LoVo (cell line): ENCODE measurements at places on chromosomes 5 and 9.

- DNase-seq: no peak
Measured at GRCh38 chr9:38370176-38370575, 22.3 kb upstream of the ALDH1B1 start.

- DNase-seq: no peak
Measured at GRCh38 chr5:21663082-21663481, 1190.1 kb downstream of the CDH12 start.

- DNase-seq: no peak
Measured at GRCh38 chr5:54214722-54215121, 95.7 kb downstream of the ARL15 start.

DNA sequence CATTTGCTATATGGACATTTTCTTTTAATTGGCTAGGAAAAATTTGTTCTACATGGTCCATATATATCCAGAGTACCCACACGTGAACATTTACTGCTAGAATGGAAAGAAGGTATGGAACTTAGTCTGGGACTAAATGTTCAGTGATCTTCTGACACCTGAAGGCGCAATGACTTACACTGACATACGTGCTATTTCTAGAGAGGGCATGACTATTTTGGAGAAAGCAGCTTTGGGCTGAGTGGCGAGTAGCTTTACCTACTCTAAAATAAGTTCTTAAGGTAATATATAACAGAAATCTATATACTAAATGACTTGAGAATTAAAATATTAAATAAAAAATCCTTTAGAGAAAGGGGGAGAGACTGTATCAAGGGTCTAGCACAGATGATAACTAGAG lies 10.4 kb downstream of the NNT start:
- DNase-seq: no peak

- no peak for DNase-seq
Measured at GRCh38 chr5:125868036-125868435, 555.2 kb upstream of the GRAMD2B start.

- DNase-seq: no peak
Measured at GRCh38 chr5:25095261-25095660, 450.5 kb upstream of the CDH10 start.

DNA sequence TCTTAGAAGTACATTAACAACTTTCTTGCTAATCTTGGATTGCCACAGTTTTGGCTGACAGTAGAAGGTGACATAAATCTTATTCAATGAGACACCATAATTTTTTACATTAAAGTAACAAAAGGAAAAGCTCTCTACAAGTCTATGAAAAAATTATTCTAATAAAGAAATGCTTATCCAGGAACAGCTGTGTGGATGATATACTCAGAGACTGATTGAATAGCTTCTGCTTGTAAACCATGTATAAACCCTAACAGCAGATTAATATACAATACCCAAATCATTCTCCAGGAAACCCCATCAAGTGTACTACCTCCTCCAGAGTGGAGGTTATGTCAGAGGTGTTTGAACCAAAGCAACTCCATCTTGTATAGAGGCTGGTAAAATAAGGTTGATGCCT lies 581.4 kb upstream of the PTGER4 start:
- DNase-seq: no peak

DNA sequence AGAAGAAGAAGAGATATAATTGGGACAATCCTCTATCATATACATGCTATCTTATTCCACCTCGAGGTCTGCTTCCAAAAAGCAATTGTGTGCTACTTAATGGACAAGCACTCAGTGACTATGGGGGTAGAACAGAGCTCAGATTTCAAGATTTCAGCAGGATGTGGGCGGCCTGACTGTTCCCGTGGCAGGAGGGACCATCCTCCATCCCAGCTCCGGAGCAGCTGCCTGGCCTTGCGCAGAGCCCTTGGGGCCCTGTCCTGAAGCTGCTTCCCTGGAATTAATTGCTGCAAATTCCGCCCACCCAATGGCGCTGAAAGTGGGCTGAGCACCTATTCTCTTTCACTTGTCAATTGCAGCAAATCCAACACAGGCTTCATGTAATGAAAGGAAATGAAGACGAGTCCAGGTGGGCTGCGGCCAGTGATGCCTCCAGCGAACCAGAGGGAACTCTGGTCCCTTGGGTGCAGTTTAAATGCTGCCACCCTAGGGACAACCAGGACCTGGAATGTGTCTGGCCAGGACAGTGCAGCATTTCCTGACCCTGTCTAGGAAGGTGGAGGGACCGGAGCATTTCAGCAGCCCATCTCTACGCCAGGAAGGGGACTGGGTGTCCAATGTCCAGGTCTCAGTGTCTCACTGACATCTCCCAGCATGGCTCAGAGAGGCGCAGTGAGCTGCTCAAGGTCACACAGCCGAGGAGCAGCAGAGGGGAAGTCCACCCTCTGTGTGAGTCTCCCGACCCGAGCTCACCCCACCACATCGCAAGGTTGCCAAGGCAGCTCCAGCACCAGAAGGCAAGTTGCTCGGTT lies 50.5 kb upstream of the FCN1 start:
- no peak for DNase-seq

GRCh38 chr5:61329550-61330128 lies 2.4 kb upstream of the ZSWIM6 start:
- DNase-seq: no peak

- DNase-seq: peak; percentile 37
Measured at GRCh38 chr9:126326228-126327005, at the start of gene MVB12B. Gene MVB12B, plus strand, starts transcription at chr9:126326829. Its CDS starts 101 bp downstream, at chr9:126326930.

DNA sequence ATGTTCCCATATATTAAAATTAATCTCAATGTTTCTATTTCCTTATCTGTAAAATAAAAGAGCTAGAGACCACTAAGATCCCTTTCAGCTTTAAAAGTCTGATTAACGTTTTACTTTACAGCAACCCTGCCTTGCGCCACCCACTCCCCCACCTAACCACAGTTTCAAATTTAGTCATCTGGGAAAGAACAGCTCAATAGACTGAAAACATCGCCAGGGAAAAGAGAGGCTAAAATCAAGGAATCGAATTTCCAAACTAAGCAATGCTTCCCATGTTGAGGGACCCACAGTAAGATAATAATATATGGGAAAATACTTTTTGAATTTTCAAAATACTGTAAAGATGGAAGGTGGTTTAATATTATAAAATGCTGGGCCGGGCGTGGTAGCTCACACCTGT lies 6.6 kb downstream of the SAXO1 start:
- no peak for DNase-seq

GRCh38 chr9:128629852-128630545 lies 26.6 kb downstream of the DYNC2I2 start:
- DNase-seq: no peak

- DNase-seq: no peak
Measured at GRCh38 chr5:64834611-64835010, 65.9 kb downstream of the CWC27 start.

GRCh38 chr5:3222924-3223323 lies 372.7 kb upstream of the IRX1 start:
- no peak for DNase-seq

- DNase-seq: no peak
Measured at GRCh38 chr9:36868586-36869282, 165.3 kb downstream of the PAX5 start.

DNA sequence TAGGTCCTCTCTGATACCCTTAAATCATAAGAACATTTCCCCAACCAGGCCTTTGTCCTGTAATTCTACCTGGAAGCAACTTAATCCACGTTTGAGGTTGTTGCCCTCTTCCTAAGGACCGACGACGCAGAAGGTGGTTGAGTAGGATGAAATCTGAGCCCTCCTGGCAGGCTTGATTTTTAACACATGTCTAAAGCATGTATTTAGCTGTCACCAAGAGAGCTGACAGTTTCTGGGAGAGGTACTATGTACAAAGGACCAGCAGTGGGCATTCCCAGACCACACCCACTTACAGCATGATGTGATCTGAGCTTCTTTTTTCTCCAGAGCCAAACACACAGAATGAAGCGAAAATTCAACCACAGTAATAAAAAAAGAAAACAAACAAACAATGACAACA lies 260.9 kb downstream of the SH3GL2 start:
- DNase-seq: no peak

GRCh38 chr5:59327191-59327980 lies 566.1 kb downstream of the PDE4D start:
- DNase-seq: no peak

DNA sequence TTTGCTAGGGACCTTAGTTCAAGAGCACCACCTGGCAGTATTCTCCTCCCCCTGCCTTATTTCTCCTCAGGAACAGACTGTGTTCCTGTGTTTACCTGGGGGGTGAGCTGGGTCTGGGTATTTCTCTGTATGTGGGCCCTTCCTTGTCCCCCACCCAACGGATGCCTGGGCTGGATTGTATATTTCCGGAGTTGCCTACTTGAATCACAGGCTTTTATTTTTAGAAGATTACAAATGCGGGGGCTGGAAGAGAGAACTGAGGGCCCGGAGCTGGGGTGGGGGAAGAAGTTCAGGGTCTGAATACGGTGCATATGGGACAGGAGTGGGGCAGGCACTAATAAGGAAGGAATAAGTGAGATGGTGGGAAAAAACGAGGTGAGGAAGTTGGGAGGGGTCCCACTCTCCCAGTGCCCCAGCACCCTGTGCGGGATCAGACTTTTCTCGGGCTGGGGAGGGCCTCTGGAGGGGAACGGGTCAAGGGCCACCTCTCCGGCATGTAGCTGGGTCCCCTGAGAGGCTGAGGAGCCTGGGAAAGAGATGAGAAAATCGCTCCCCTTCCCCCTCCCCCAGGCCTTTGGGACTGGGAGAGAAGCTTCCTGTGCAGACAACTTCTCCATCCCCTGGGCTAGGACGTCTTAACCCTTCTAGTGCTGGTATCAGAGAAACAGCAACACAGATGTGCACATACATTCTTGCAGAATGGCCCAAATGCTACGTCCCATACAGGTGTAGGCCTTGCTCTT lies 42.1 kb downstream of the PCDH1 start:
- DNase-seq: no peak

DNA sequence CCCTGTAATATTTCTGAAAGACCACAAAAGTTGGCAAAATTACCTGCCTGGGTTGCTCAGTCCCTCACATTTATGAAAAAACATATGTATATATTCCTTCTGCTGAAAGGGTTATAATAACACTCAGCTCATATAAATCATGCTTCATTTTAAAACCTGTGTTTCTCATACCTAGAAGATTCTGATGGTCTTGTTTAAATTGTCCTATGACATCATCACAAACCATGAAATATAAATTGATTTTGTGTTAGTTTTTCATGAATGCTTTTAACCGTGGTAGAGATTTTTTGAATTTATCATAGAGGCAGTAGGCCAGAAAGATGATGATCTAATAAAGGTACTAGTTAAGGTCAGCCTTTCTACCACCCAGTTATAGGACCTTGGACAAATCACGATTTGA lies 31.4 kb downstream of the SRFBP1 start:
- no peak for DNase-seq

DNA sequence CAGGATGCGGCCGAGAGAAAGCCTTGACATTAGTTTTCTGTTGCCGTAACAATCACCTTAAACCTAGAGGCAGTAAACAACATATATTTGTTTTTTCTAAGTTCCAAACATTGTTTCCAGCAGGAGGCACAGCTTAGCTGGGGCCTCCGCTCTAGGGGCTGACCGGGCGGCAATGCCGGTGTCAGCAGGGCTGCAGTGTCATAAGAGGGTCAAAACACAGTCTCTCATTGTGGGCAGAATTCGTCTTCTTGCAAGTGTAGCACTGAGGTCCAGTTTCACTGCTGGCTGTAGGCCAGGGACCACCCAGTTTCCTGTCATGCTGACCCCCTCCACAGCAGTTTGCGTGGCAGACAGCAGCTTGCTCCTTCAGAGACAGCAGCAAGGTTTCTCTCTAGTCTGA lies 186.2 kb downstream of the PJA2 start:
- no peak for DNase-seq

DNA sequence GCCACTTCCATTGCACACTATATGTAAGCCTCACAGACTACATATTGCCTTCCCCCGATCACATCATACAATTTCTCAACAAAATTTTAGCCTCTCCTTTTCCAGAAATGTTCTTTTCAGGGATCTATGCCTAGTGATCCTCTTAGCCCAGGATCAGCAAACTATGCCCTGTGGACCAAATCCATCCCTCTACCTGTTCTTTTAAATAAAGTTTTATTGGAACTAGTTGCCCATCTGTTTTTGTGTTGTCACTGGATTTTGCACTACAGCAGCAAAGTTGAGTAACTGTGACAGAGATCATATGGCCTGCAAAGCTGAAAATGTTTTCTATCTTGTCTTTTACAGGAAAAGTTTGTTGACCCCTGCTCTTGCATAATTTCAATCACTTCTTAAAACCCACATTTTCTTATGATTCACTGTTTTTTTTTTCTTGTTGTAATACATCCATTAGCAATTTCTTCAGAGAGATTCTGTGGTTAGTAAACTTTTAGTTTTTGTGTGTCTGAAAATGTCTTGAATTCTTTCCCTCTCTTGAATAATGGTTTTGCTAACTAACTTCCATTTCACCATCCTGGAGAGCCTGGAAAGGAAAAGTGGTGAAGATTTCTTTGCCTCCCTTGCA lies 7.1 kb downstream of the TXNDC8 start:
- DNase-seq: no peak

DNA sequence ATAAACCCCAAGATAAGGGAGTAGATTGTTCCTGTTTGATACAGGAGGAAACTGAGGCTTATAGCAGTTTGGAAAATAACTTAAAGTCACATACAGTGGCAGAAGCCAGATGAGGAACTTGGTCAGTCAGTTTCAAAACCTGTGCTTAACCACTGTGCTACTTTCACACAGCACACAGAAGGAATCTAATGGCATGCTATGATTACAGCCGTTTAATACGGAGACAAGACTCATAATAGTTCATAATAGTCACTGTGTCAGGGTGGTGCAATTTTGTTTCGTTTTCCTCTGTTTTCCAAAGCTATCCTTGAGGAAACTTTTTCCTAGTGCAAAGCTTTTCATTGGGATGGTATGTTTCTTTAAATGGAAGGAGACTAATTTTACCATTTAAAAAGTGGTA lies 112.3 kb downstream of the GCNT1 start:
- no peak for DNase-seq

- DNase-seq: no peak
Measured at GRCh38 chr5:67971971-67972821, 243.4 kb upstream of the PIK3R1 start.

DNA sequence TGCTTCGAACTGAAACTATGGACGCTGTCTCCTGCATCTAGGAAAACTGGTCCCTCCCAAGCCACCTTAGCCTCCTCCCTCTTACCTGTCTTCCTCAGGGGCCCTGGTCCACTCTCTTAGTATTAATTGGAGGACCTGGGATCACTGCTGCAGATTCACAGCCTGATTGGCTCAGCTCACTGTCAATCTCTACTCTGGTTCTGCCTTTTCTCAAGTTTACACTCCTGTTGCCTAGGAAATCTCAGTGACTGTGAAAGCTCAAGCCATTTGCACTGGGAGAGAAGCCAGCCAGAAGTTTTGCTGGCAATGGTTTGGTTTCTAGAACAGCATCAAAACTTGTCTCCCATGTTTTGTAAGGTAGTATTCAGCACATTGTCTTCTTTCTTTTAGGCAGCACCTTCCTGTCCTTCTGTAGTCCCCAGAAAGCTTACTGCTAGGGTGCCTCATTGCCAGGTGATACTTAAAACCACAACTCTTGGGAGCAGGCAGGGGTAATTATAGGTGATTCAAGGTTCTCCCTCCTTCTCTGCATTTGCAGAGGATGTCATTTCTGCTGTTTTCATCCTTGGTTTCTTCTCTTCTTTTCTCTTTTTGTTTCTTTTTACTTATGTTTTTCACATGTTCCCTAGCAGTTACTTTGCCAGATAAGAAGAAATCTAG lies at the start of gene CAPSL:
CAPSL (minus strand) TSS at position 55 of the 660 bp plus-strand sequence. CDS start 17,502 bp downstream, outside the sequence.
- peak; percentile 31 for DNase-seq

- DNase-seq: peak; percentile 2
Measured at GRCh38 chr9:2727966-2728613, 10.8 kb downstream of the KCNV2 start.
